ENCODE measurements at places on chromosomes 6 and 20. TPM values are rescaled to one million over a fixed set of nuclear protein-coding genes. Genes with fewer than 3 reads are reported as not detected.

DNA sequence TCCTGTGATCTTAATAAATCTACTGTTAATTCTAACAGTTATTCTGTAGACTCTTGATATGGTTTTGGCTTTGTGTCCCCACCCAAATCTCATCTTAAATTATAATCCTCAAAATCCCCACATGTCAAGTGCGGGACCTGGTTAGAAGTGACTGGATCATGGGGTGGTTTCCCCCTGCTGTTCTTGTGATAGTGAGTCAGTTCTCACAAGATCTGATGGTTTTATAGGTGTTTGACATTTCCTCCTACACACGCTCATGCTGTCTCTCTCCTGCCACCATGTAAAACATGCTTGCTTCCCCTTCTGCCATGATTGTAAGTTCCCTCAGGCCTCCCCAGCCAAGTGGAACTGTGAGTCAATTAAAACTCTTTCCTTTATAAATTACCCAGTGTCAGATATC, 10.5 kb upstream of the EPB41L2 start:
- H3K27ac ChIP-seq: no peak overlapping the region
- no peaks in the 10 kb centered on the region for H3K36me3 ChIP-seq
- no peak overlapping the region for H3K4me3 ChIP-seq
- no peak for DNase-seq

DNA sequence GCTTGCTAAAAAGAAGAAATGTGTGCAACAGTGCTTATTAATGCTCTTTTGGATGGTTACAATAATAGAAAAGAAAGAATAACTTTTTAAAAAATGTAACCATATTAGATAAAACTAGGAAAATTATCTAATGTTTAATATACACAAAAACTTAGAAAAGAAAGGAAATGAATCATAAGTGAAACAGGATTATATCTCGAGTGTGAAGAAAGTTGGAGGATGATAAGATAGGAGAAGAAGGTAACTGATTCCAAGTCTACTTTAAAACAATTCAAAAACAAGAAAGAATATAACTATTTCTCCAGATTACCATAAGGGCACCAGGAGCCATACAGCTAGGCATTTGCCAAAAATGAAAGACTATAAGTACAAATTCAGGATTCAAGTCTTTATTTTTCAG, 73.0 kb downstream of the PHIP start:
- H3K4me1 ChIP-seq: peaks cover 13% of the 10 kb centered on the region
- peaks cover 9% of the 10 kb centered on the region for H3K36me3 ChIP-seq
- no peaks in the 10 kb centered on the region for H3K27me3 ChIP-seq
- DNase-seq: no peak
- no peak overlapping the region for H3K4me3 ChIP-seq

DNA sequence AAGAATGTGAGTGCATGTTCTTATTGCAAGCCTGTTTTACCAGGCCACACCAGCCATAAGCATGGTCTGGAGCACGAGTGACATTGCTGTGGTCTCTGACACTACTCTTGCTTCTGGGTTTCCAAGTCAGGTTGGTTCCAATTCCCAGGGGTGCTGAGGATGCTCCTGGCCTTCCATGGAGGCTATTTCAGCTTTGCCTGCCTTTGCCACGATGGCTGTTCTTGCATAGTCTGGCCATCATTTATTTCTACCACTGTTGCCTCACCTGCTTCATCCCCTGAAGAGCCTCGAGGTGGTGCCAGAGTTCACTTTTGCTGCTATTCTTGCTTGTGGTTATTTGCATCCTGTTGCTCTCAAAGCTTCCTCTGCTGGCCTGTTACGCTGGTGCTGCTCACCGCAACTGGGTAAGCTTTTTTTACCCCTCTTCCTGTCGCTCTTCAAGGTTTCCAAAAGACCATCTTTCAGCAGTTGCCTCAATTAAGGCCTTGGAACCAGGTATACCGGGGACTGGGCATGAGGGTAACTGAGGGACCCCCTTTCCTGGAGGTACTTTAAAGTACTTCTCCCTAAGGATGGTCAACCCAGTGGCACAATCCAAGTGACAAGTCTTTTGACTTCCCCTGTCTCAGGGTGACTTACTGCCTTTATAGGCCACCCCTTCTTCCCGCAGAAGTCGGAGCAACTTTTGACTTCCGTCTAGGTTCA, 64.5 kb downstream of the AKAP7 start:
- H3K36me3 ChIP-seq: no peaks in the 10 kb centered on the region
- no peaks in the 10 kb centered on the region for H3K4me1 ChIP-seq
- no peak for DNase-seq
- no peaks in the 10 kb centered on the region for H3K27me3 ChIP-seq
- H3K27ac ChIP-seq: no peak overlapping the region

Gene VSTM2L
- total RNA-seq: 24.5 TPM

DNA sequence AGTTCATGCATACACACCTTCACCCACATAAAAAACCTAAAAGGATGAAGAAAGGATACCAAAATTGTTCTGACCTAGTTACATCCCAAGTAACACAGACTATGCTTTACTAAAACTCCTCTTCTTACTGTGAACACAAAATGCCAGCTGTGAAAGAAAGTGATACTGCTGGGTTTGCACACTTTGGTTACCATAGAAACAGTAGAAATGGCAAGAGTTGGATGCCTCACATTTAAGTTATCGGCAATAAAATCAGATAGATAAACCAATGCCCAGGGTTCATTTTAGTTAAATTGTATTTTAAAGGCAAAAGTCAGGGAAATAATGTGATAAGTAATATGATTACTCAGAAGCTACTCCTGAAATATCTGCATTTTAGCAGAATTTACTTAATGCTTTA, 161.9 kb downstream of the CDK19 start:
- no peak overlapping the region for H3K27ac ChIP-seq
- peaks cover 2% of the 10 kb centered on the region for H3K36me3 ChIP-seq
- H3K27me3 ChIP-seq: no peaks in the 10 kb centered on the region
- DNase-seq: no peak
- H3K4me3 ChIP-seq: no peak overlapping the region

Data from chondrocyte (in vitro differentiated cells).